Stimulated activated CD4-positive, alpha-beta T cell treated with anti-CD3 and anti-CD28 coated beads, Interleukin-12 subunit alpha, Interleukin-12 subunit beta, amount 100 ng/mL, for 4 hours (primary cell): ENCODE measurements at places on chromosomes 12 and 14.

DNA sequence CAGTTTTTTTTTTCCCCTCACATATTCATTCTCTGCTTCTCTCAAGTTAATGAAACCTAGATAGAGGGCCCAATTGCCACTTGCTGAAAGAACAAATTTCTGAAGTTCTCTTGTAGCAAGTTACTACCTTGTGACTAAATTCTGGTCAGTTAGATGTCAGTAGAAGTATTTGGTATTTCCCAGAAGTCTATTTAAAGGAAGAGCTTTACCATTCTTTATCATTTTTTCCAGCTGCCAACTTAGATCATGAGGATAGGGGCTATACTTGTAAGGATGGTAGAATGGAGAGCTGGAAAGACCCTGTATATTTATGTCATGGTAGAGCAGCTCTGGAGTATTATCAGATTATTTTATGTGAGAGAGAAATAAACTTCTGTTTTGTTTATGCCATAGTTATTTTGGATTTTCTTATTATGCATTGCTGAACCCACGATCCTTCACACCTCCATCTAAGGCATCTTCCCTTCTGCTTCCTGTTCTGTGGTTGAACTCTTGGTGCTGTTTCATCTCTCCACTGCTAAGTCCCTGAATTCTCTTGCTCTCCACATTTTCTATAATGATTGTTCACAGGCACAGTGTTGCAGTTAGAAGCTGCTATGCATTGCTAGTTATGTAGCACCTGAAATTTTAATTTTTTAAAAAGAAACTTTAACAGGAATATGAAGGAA, 25.9 kb downstream of the FUT8 start:
- no peak for DNase-seq

DNA sequence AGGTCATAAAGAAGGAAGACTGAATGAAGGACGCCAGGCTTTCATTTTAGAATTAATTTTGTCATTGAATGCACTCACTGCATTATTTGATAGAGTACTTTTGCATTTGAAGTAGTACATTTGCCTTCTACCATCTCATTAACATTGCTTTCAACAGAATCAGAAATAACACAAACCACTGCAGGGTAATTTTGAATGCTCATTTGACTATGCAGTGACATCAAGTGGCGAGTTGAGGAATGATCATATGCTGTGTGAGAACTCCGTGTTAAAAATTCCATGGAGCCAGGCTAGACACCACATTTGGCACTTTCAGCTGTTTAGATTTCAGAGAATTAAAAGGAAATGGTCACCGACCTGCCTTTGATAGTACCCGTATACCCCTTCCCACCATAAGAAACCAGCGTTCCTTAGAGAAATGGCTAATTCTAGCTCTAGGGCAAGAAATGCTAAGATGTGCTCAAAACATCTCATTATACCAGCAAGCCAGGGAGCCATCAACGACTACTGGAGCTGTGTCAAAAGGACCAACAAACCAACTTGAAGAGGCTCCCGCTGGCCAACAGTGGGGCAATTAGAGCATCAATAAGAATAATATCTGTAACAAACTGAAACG, 16.5 kb downstream of the HEBP1 start:
- no peak for DNase-seq

DNA sequence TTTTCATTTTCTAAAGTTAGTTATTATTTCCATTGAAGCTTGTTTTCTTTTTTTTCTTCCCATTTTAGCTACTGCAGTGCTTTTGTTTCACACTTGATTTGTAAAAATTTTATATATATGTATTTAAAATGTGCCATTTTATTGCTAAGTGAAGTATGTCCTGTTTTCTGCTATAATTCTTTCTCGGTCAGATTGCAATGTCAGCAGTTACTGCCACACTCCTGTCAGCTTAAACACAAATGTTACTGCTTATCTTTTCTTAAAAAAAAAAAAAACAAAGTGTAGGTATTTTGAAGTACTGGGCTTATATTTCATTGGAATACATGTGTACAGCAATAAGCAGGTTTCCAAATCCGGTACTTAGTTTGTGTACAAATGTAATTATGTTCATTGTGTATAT, 63.4 kb upstream of the AEBP2 start:
- no peak for DNase-seq

- DNase-seq = no peak
These were observed 182.5 kb upstream of the DIO2 start for GRCh38 chr14:80393766-80394165.

GRCh38 chr12:53948650-53949593, 5.8 kb upstream of the HOXC12 start:
- DNase-seq = no peak

- DNase-seq = peak; percentile 13
These were observed 29.0 kb downstream of the SLC2A3 start for GRCh38 chr12:7907009-7907408.

DNA sequence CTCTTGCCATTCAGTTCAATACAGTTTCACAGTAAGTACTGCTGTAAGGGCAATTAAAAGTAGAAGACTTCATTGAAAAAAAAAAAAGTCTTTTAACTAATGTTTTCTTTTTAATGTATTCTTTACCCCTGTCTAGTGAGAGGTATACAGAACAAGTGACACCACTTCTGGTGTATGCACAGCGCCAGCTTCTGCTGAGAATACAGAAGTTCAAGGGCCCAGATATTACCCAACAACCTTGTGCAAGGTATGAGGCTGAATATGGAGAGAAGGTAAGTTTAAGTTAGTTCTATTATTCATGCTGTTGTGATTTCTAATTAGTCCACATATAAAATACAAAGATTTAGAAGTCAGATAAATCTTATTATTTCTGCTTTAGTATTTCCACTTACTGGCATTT, 168.7 kb downstream of the CFAP54 start:
- no peak for DNase-seq

GRCh38 chr14:66752109-66752508, 244.2 kb downstream of the GPHN start:
- DNase-seq = no peak

DNA sequence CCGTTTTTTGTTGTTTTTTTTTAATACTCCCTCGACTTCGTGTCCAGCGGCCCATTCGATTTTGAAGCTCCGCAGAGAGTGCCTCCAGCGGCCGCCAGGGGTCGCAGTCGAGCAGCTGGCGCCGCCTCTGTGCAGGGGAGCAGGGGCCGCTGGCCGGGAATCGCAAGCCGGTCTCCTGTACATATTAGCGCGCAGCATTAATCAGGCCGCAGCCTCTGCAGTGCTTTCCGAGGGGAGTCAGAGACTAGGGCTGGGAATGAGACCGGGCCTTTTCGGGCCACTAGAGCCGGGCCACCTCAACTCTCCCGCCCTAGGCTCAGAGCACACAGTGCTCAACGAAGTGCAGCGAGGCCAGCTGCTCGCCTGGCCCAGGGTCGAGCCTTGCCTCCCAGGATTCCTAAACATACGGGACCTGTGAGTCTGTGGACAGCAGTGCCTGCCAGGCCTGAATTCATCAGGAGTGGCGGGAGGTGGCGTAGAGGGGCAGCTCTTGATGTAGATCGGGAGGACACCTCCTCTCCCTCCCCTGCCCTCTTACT, 81.8 kb downstream of the EMP1 start:
- DNase-seq = peak; percentile 67

DNA sequence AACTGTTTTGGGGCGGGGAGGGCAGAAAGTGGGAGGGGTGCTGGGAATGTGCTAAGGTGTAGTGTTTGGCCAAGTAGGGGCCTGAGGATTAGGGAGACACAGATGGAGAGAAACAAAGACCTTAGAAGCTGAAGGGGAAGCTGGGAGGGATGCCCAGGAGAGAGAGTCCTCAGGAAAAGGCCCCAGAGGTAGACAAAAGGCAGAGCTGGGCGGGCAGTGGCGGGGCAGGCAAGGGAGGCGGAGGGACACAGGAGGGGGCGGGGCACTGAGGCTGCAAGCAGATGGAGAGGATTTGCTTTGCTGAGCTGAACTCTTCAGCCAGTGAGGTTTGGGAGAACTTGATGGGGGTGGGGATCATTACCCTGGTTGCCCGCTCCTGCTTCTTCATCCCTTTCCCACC, 2.8 kb downstream of the PTMS start:
- no peak for DNase-seq

DNA sequence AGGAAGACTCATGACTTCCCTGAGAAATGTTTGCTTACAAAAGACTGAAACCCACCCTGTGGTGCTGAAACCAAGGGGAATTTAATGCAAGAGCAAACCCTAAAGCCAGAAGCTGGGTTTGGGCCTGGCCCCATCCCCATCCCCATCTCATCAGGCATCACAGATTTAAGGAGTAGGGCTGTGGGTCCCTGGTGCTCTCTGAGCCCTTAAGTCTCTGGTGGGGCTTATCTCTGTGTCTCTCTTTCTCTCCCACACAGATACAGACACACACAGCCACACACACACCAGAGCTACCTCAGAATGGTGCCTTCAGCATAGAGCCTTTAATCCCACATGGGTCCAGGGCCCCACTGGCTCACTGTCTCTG, 237.1 kb downstream of the SLC41A2 start:
- DNase-seq = no peak

DNA sequence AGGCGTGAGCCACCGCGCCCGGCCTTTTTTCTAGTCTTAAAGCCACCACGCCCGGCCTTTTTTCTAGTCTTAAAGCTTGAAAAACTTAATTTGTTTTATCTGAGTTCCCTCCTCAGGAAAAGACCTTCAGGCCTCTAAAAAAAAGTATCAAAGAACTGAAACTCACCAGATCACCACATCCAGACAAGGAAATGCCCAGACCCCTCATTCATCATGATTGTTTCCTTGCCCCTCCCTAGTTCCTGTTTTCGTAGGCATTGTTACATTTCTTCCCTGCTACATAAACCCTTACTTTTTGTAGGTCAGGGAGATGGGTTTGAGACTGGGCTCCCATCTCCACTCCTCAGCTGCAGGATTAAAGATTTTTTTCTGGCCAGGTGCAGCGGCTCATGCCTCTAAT, 21.1 kb upstream of the VWF start:
- DNase-seq = no peak

- DNase-seq = no peak
These were observed 1.5 kb downstream of the OR4E1 start for GRCh38 chr14:21672116-21672515.

GRCh38 chr14:92660571-92660970, 87.9 kb downstream of the LGMN start:
- no peak for DNase-seq

DNA sequence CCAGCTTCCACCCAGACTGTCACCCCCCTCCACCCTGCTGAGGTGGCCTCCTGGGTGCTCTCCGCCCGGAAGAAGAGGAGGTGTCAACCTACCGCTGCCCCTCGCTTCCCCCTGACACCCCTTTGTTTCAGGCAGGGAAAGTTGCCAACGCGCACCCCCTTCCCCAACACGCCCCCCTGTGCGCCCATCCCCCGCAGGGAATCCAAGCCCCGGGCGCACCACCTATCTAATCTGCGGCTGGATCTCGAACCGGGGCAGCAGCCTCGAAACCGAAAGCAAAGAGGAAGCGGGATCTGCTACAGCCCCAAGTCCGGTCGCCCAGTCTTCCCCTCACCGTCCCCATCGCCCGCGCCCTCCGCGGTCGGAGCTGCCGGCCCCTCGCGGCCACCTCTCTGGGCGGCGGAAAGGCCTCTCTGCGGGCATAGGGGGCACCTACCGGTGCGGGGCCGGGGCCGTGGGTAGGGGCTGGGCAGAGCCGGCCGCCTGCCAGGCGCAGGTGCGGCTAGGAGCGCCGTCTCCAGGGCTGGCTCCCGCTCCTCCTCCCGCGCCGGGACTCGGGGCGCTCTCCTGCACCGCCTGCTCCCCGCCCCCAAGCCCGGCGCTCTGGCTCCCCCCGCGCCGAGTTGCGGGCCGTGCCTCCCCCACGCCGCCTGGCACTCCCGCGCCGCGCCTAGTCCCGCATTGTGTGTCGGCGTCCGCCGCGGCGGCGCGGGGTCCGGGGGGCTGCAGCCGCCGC, 18.3 kb upstream of the PLEKHH1 start:
- DNase-seq = peak; percentile 8

DNA sequence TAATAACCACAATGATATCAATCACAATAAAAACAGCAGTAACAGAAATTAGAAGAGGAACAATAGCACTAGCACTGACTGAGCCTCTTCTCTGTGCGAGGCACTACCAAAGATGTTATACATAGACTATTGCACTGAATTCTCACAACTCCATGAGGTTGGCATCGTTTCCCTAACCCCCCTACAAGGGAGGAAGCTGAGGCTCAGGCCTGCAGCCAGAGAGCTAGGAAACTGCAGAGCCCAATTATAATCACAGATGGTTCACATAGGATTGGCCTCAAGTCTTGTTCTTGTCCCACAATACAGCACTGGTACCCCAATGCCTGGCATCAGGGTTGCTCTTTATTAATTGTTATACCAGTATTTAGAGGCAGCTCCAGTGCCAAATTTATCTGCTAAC, 278.0 kb downstream of the CEP128 start:
- no peak for DNase-seq

DNA sequence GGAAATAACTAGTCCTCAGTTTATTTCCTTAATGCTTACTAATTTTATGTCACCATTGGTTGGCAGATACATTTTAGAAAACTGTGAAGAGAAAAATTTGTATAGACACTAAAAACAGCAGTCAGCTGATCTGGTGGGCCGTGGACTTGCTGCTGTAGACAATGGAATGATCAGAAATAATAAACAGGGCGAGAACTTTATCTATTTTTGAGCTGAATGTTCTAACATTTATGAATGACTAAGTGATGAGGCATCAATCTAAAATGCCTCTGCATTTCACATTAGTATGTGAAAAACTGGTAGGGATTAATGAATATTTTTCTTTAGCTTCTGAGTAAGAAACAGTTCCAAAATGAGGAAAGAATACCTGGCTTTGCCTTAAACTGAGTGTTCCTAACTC, 24.8 kb upstream of the PKP2 start:
- no peak for DNase-seq

GRCh38 chr12:92928421-92928961, 604 bp downstream of the EEA1 start:
- peak; percentile 52 for DNase-seq

- DNase-seq = no peak
These were observed 166.1 kb downstream of the ADCK1 start for GRCh38 chr14:77965919-77966435.

- DNase-seq = no peak
These were observed 185.1 kb downstream of the AKAP6 start for GRCh38 chr14:32514236-32514635.

- DNase-seq = no peak
These were observed 108.3 kb upstream of the FUT8 start for GRCh38 chr14:65304239-65304638.

DNA sequence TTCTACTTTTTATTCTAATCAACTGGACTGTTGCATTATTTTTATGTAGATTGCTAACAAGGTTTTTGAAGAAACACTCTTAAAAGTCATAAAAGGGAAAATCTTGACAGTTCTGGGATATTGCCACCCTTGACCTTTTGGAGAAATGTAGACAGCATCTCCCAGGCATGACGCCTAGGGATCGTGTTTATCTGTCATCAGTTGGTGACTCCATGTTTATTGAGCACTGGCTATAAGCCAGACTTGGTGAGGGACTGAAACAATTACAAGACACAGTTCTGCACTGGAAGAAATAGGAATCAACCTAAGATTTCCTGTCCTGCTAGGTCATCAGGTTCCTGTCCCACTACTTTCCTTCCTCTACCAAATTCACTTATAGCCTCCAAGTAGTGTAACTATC, 34.5 kb downstream of the HMGA2 start:
- no peak for DNase-seq

- DNase-seq = no peak
These were observed 45.6 kb upstream of the SOCS2 start for GRCh38 chr12:93526786-93527428.
